ENCODE measurements at places on chromosomes 4 and X.
A peak's percentile ranks its signal among the peaks of the same experiment; 100 is the strongest.

- no peak for DNase-seq
These were observed 426.3 kb downstream of the KCNIP4 start for GRCh38 chr4:21522296-21522695.

DNA sequence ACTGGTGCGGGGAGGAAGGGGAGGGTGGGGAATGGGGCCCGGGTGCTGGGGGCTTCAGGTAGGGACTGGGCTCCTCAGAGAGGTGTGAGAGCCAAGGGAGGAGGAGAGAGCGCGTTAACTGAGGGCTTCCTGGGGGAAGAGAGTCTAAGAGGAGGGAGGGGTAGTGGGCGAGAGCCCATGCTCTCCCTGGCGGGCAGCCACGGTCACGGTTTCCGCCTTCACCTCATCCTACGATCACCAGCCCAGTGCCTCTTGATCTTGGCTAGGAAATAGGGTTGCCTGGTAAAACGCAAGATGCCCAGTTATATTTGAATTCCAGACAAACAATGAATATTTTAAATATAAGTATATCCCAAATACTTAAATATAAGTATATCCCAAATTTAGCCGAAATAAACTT lies 60.8 kb upstream of the GRPEL1 start:
- DNase-seq, result no peak

GRCh38 chr4:95693594-95693993 lies 144.8 kb upstream of the UNC5C start:
- no peak for DNase-seq

- DNase-seq, result no peak
These were observed 38.6 kb downstream of the EGFL6 start for GRCh38 chrX:13607996-13608365.

GRCh38 chrX:39261446-39262147 lies 460.3 kb downstream of the MID1IP1 start:
- peak; percentile 30 for DNase-seq

DNA sequence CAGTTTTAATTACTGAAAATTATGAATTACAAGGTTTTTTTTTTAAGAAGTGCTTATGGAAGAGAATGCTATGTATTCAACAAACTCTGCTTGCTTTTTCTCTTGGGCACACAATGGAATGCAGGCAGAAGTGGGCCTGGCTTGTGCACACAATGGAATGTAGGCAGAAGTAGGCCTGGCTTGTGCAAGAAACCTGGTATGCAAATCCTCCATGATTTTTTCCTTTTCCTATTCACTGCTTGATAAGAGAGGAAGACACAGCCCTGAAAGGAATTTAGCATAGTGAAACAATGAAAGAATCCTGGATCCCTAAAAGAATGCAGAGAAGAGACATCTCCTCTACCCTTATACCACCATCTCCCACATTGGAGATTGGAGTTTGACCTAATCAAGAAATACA lies 138.4 kb downstream of the COL25A1 start:
- DNase-seq, result no peak

DNA sequence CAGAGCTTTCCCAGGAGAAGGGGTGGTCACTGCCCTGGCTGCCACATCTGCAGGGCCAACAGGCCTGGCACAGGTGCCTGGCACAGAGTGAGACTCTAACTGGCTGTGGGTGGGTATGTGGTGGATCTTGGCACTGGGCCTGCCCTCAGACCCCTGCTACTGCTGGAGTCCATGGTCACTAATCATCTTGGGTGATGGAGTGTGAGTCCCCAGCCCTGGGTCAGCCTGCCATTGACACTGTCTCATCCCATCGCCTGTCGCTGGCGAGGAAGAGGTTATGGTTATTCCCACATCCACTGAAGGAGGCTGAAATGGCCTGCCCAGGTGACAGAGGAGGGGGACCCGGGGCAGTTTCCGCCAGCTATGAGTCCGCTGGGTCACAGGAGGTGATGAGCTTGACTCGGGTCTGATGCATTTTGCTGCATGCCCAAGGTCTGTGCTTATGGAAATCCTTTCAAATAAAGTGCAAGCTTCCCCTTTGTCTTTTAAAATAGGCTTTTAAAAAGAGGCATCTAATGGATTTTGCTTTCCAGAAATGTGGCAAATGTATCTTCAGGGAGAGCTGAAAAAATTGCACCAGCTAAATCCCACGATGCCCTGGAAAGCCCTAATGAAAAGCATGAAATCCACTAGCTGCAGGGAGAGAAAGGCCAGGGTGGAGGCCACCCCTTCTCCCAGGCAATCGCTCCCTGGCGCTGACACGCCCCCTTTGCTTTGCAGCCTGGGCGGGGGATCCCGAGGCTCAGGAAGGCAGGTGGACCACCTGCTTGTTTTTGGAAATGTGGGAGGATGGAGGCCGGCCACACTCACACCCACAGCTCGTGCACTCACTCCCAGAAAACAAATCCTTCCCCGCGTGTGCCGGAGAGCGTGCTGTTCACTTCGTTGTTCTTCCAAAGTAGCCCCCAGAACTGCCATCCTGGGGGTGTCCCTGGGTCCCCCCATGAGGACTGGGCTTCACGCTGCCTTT lies 54.9 kb downstream of the ABLIM2 start:
- no peak for DNase-seq

GRCh38 chr4:22391551-22391950 lies 124.3 kb downstream of the ADGRA3 start:
- no peak for DNase-seq

- DNase-seq, result no peak
These were observed 174.0 kb upstream of the TENT5D start for GRCh38 chrX:80246271-80246670.

- DNase-seq, result no peak
These were observed 656.9 kb upstream of the CPEB2 start for GRCh38 chr4:14345356-14345775.

DNA sequence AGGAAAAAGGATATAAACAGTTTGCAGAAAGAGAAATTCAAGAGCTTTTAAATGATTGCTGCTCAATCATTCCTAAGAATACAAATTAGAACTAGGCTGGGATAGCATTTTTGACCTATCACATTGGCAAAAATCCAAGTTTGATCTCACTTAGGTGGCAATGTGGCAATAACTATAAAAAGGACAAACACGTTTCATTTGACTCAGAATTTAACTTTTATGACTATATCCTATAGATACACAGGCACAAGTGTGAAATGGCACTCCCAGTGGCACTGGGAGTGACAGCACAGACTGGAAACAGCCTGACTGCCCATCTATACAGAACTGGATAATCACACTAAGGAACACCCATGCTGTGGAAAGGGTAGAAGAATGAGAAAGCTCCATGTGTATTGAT lies 11.1 kb downstream of the CENPU start:
- DNase-seq, result no peak

- DNase-seq, result no peak
These were observed 49.0 kb upstream of the HOPX start for GRCh38 chr4:56730097-56730496.

- DNase-seq, result no peak
These were observed 1.6 kb upstream of the ARMCX6 start for GRCh38 chrX:101619364-101619763.

Data from D341Med (cell line).